Naive B cell (primary cell): ENCODE measurements at places on chromosomes 5 and 9. TPM values are rescaled to one million over a fixed set of nuclear protein-coding genes. Genes with fewer than 3 reads are reported as not detected.

Gene SLC34A3
- polyA plus RNA-seq, result not detected

DNA sequence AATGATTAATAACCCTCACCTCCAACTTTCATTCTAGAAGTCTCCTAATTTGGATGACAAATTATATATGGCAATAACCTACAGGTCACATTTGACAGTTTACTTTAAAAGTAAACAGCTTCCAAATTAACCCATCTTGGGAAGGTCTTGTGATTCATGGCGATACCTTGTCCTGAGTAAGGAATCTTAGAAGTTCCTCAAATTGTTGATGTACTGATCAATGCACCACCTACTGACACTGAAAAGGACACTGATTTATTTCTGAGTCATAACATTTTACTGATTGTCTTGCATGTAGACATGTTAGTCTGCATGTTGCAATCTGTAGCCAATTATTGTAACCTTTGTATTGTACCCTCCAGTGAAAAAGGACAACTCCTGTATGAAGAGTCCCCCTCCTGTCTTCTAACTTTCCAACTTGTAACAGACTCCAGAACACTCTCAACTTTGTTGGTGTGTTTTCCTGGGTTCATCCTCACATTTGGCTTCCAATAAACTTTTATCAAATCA, 16.0 kb upstream of the SLC22A5 start:
- no peak for DNase-seq
- no peak overlapping the region for H3K4me3 ChIP-seq
- peaks cover 31% of the 10 kb centered on the region for H3K36me3 ChIP-seq

- H3K27ac ChIP-seq, result no peak overlapping the region
- no peak for DNase-seq
- peaks cover 12% of the 10 kb centered on the region for H3K4me1 ChIP-seq
- H3K27me3 ChIP-seq, result peaks cover 17% of the 10 kb centered on the region
- no peak overlapping the region for H3K4me3 ChIP-seq
Observed at GRCh38 chr9:91716815-91717214, 233.2 kb downstream of the ROR2 start.

DNA sequence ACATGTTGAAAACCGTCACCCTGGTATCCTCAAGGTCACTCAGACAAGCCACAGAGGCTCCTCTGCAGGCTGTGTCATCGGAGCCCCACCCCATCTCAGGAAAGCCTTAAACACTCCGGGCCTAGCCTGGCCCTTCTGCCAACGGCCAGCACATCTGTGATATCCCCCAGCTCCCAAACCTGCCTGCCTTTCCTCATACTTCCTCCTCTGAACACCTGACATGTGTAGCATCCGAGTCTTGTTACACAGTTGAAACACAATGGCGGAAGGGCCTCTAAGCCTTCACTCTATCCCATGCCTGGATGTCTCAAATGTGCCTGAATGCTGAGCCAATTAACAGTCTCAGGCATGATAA, 32.9 kb upstream of the TGFBR1 start:
- H3K4me3 ChIP-seq, result no peak overlapping the region
- DNase-seq, result no peak
- H3K27me3 ChIP-seq, result no peaks in the 10 kb centered on the region
- no peak overlapping the region for H3K27ac ChIP-seq
- H3K36me3 ChIP-seq, result no peaks in the 10 kb centered on the region
